ENCODE measurements at places on chromosomes 11 and 22. TPM values are rescaled to one million over a fixed set of nuclear protein-coding genes. Genes with fewer than 3 reads are reported as not detected.

DNA sequence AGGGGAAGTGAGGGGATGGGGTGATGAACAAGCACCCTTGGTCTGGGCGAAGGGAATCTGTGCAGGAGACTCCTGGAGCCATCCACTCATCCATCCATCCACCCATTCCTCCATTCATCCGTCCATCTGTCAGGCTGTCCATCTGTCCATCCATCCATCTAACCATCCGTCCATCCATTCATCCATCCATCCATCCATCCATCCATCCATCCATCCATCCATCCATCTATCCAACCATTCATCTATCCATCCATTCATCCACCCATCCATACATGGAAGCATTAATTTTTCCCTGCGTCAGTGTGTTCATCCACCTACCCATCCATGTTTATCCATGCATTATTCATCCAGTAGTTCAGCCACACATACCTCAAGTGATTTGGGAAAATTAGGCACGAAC, 32.0 kb downstream of the WNT11 start:
- DNase-seq = no peak

DNA sequence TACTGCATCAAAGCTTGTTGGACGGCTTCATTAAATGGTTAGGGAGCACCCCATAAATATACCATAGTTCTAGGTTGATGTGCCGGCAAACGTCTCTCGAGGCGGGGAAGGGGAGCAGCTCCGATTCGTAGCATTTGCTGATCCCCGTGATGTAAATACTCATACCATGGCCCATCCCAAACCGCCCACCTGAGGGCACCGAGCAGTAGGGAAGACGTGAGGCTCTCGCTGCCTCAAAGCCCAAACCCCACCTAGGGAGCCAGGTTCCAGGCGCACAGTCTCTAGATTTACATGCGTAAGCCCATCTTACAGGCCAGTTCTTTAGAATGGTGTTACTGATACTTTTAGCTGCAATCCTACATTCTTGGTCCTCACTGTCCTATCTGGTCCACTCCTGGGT, 124.0 kb downstream of the FEZ1 start:
- DNase-seq = no peak

The NLRP6 gene
- 3.6 TPM for total RNA-seq

The ISX gene
- not detected for total RNA-seq

The POU2AF3 gene
- not detected for total RNA-seq

GRCh38 chr11:35785287-35786167, 123.0 kb downstream of the TRIM44 start:
- DNase-seq = no peak

- DNase-seq = no peak
Measured at GRCh38 chr22:46391486-46392136, 56.1 kb downstream of the TRMU start.

DNA sequence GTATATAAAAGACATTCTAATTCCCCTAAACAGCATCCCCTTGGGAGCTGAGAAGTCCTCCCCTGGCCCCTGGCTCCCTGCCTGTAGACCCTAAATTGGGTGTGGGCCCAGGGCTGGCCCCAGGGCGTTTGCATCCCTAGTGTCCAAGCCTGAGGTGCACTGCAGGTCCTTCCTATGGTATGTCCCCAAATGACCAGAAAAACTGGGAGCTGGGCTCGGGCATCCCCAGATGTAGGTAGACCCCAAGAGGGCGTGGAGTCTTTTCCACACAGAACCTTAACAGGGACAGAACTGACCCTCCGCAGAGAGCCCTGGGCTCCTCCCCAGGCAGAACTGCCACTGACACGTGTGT, 782 bp upstream of the OSBPL5 start:
- DNase-seq = no peak

The MYOD1 gene
- total RNA-seq = not detected

DNA sequence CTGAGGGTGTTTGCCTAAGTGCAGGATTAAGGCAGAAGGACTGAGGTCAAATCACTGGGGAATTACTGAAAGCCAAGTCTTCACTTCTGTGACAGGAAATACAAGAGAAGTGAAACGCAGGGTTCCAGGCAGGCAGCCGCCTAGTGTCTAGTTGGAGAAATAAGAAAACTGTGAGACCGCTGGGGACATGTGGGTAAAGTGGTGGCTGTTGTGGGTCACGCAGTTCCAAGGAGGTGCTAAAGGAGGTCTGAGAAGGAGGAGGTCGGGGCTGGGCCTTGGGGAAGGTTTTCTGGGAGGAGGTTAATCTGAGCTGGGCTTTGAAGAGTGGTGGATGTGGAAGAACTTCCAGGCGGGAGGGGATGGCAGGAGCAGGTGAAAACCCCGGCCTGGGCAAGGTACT, 11.2 kb downstream of the MCM5 start:
- no peak for DNase-seq

GRCh38 chr22:11253000-11253511, 4274.9 kb upstream of the OR11H1 start:
- no peak for DNase-seq

- DNase-seq = no peak
Measured at GRCh38 chr22:36340621-36341020, 47.1 kb downstream of the MYH9 start.

DNA sequence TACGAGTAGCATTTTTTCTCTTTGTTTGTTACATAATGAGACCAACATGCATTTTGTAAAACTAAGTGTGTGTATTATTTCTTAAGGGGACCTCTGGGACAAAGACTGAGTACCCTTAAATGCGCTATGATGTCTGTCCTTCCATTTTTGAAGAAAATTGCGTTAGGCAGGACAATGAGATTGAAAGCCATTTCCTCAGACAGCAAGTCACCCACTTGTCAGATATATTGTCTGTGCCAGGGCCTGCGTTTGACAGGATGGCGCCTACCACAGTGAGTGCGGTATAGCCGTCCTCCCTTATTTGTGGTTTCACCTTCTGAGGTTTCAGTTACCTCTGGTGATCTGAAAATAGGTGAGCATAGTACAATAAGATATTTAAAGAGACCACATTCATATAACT, 2.2 kb downstream of the AP2A2 start:
- no peak for DNase-seq

GRCh38 chr11:64918017-64918416, 1.0 kb upstream of the ATG2A start:
- no peak for DNase-seq

DNA sequence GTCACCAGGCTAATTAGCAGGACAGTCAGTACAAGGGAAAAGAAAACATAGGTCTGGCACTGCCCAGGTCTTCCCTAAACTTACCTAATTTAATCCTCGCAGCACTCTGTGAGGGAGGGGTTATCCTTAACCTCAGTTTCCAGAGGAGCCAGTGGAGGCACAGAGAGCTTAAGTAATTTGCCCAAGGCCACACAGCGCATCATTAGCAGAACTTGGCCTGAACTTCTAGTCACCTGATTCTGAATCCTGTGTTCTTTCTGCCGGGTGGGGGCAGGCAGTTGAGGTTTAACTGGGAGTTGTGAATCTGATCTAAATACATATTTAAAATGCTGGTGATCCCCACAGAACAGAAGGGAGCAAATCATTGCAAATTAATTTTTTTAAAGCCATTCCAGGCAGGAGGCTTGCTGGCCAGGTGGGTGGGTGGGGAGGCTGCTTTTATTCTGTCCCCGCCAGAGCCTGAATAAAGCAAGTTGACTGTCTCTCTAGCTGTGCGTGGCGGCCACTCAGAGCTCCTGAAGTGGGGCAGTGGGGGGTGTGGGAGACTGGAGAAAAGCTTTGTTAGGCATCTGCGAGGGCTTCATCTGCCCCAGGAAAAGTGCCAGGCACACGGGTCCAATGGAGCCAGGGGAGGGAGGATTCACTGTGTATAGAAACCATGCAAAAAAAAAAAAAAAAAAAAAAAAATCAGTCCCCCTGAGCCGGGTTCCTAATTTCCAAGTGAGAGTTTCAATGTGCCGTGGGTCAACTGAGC, 66.1 kb downstream of the NFAM1 start:
- DNase-seq = no peak

Measured in CD8-positive, alpha-beta memory T cell (primary cell).